ENCODE measurements at places on chromosomes 12 and 14. TPM values are rescaled to one million over a fixed set of nuclear protein-coding genes. Genes with fewer than 3 reads are reported as not detected.
A peak's percentile ranks its signal among the peaks of the same experiment; 100 is the strongest.

DNA sequence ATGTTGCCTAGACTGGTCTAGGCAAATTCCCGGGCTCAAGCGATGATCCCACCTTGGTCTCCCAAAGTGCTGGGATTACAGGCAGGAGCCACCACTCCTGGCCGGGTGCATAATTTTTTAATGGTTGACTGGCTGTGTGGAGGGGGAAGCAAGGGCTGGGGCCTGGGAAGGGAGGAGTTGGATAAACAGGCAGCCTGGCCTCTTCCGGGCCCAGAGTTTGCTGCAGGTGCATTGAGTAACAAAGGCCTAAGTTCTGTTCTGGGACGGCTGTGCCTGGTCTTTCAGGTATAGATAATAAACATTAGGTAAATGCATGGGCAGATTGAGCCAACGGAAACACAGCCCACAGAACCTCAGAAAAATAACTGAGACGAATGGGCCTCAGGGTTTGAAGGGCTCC, 191.3 kb upstream of the TBX3 start:
- H3K36me3 ChIP-seq, result no peaks in the 10 kb centered on the region
- H3K4me3 ChIP-seq, result no peak overlapping the region
- DNase-seq, result no peak

- H3K36me3 ChIP-seq, result no peaks in the 10 kb centered on the region
- peaks cover 27% of the 10 kb centered on the region for H3K4me1 ChIP-seq
- no peak for DNase-seq
- peak overlapping the region; percentile 89 for H3K27ac ChIP-seq
- no peaks in the 10 kb centered on the region for H3K27me3 ChIP-seq
- peak overlapping the region; percentile 89 for H3K4me3 ChIP-seq
These were observed 564 bp downstream of the ATXN3 start for GRCh38 chr14:92105893-92106142.

DNA sequence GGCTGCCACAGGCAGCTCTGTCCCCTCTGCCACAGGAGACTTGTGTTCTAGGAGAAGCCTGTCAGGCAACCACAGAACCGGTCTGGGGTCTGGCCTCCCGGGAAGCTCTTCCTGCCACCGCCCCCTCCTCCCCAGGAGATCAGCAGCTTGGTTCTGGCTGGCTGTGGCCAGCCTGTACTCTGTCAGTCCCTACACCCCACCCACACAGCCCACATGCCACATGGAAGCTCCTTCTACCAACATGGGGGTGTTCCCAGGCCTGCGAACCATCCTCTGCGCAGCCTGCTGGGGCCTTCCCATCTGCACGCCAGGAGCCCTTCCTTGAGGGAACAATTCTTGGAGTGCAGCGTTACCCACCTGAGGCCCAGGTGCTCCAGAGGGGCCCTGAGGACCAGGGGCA, 16.8 kb downstream of the TMEM106C start:
- no peak overlapping the region for H3K27ac ChIP-seq
- H3K4me1 ChIP-seq, result peaks cover 3% of the 10 kb centered on the region
- DNase-seq, result no peak
- no peak overlapping the region for H3K4me3 ChIP-seq
- peaks cover 17% of the 10 kb centered on the region for H3K27me3 ChIP-seq

- H3K4me1 ChIP-seq, result peaks cover 35% of the 10 kb centered on the region
- peak; percentile 85 for DNase-seq
- H3K4me3 ChIP-seq, result peak overlapping the region; percentile 91
- H3K27me3 ChIP-seq, result peaks cover 5% of the 10 kb centered on the region
- peak overlapping the region; percentile 92 for H3K27ac ChIP-seq
These were observed 4.4 kb downstream of the REM2 start for GRCh38 chr14:22887260-22887989.

- no peak overlapping the region for H3K4me3 ChIP-seq
- H3K27ac ChIP-seq, result no peak overlapping the region
- no peaks in the 10 kb centered on the region for H3K27me3 ChIP-seq
- H3K36me3 ChIP-seq, result peaks cover 2% of the 10 kb centered on the region
- no peak for DNase-seq
These were observed 74.9 kb upstream of the ATP2B1 start for GRCh38 chr12:89783359-89784060.

- DNase-seq, result no peak
- no peaks in the 10 kb centered on the region for H3K27me3 ChIP-seq
- peak overlapping the region; percentile 92 for H3K27ac ChIP-seq
- H3K4me1 ChIP-seq, result peaks cover 53% of the 10 kb centered on the region
- peaks cover 11% of the 10 kb centered on the region for H3K36me3 ChIP-seq
These were observed 374.9 kb upstream of the RGS6 start for GRCh38 chr14:71557351-71557750.

DNA sequence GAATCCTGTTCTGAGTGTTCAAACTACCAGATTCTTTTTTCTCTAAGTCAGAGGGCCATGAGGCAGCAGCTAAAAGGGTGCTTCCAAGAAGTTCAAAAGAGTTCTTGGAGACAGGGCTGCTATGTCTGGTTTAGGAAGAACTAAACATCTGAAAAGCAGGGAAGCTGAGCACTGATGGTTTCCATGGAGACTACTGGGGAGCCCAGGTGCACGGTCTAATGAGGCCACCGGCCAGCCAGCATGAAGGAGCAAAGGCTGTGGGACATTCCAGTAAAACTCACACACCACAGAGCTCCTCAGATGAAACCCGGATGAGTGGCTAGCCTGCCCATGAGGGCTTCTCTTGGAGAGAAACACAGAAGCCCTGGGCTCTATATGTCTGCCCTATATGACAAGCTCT, 97.3 kb downstream of the KCNK10 start:
- peaks cover 1% of the 10 kb centered on the region for H3K36me3 ChIP-seq
- no peak overlapping the region for H3K4me3 ChIP-seq
- no peak overlapping the region for H3K27ac ChIP-seq
- H3K27me3 ChIP-seq, result peaks cover 2% of the 10 kb centered on the region
- no peak for DNase-seq
- no peaks in the 10 kb centered on the region for H3K4me1 ChIP-seq

GRCh38 chr12:88309546-88309945, 167.4 kb downstream of the TMTC3 start:
- H3K4me1 ChIP-seq, result peaks cover 2% of the 10 kb centered on the region
- H3K36me3 ChIP-seq, result no peaks in the 10 kb centered on the region
- H3K4me3 ChIP-seq, result no peak overlapping the region
- no peaks in the 10 kb centered on the region for H3K27me3 ChIP-seq
- no peak for DNase-seq
- no peak overlapping the region for H3K27ac ChIP-seq

GRCh38 chr12:123354600-123354999, 10.0 kb downstream of the SBNO1 start:
- H3K27ac ChIP-seq, result peak overlapping the region; percentile 13
- peaks cover 40% of the 10 kb centered on the region for H3K4me1 ChIP-seq
- no peak overlapping the region for H3K4me3 ChIP-seq
- no peak for DNase-seq
- H3K27me3 ChIP-seq, result no peaks in the 10 kb centered on the region

GRCh38 chr14:85663256-85663655, 133.3 kb downstream of the FLRT2 start:
- no peak for DNase-seq
- no peaks in the 10 kb centered on the region for H3K27me3 ChIP-seq
- H3K4me3 ChIP-seq, result no peak overlapping the region

Gene RAP1B
- 207 TPM for total RNA-seq

Gene CLEC4D
- total RNA-seq, result not detected

DNA sequence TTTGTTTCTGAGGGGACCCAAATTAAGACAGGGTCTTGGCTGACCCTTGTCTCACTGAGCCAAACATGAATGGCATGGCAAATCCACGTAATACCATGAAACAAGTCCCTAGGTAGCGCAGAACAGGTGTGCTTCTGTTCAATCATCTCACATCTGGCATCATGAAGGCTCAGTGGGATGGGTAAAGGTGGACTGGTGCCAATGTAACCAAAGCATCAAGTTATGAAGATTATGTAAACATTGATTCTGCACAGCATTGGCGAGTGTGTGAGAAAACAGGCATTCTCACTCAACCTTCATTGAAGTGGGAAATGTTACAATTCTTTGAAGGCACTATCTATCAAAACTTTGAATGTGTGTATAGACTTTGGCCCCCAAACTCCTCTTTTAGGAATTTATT, 41.9 kb downstream of the PTGER2 start:
- H3K27me3 ChIP-seq, result no peaks in the 10 kb centered on the region
- no peak overlapping the region for H3K4me3 ChIP-seq
- peak overlapping the region; percentile 35 for H3K27ac ChIP-seq

Gene FIGNL2
- total RNA-seq, result 0.33 TPM

DNA sequence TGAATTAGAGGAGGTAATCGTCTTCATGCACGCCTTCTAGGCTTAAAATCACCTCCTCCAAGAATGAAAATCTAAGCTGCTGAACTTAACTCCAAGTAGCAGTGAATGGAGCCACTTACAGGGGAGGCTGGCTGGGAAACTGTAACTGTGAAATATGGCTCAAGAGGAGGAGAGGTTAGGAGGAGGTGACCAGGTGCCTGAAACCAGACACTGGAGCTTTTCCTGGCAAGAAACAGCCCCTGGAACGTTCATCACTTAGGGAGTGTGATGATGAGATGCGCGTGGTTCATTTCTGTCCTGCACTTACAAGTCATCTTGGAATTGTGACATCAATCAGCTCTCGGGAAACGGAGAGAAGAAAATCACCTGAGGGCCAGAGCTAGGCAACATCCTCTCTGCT, 62.3 kb upstream of the TMEM132C start:
- H3K4me3 ChIP-seq, result no peak overlapping the region
- H3K27me3 ChIP-seq, result no peaks in the 10 kb centered on the region
- H3K36me3 ChIP-seq, result no peaks in the 10 kb centered on the region
- H3K4me1 ChIP-seq, result no peaks in the 10 kb centered on the region

Gene GLIPR1
- 4.3 TPM for total RNA-seq
